Caco-2 (cell line): ENCODE measurements at places on chromosomes 4 and X.
A peak's percentile ranks its signal among the peaks of the same experiment; 100 is the strongest.

GRCh38 chr4:139521754-139522401 lies 34.1 kb downstream of the SETD7 start:
- H3K36me3 ChIP-seq: no peaks in the 10 kb centered on the region
- DNase-seq: no peak

DNA sequence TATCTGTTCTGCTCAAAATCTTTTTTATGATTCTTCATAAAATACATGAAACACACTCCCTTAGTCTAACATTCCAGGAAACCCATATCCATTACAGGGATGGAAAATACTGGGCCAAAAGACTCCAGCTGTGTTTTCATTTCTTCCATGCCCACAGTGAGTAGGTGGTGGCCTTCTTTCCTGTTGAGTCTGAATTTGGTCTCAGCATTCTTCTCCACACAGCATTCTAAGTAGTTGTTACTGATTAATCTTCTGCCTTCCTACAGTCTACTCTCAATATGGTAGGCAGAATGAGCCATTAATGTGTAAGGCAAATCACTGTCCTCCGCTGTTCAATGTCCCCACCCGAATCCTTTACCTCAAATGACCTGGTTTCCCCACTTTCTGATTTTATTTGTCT lies 370.6 kb upstream of the RPS6KA3 start:
- DNase-seq: no peak
- no peak overlapping the region for H3K4me3 ChIP-seq
- H3K27me3 ChIP-seq: no peaks in the 10 kb centered on the region
- H3K4me1 ChIP-seq: no peaks in the 10 kb centered on the region
- H3K27ac ChIP-seq: no peak overlapping the region
- no peaks in the 10 kb centered on the region for H3K36me3 ChIP-seq

GRCh38 chr4:188214861-188215260 lies 75.6 kb downstream of the TRIML1 start:
- no peak for DNase-seq
- H3K36me3 ChIP-seq: no peaks in the 10 kb centered on the region
- H3K4me1 ChIP-seq: 0 out of 2 replicates have a peak, but pooled peaks cover 5% of the 10 kb centered on the region
- H3K27ac ChIP-seq: no peak overlapping the region
- H3K4me3 ChIP-seq: no peak overlapping the region

- no peak overlapping the region for H3K27ac ChIP-seq
- DNase-seq: no peak
- no peaks in the 10 kb centered on the region for H3K36me3 ChIP-seq
- H3K4me3 ChIP-seq: no peak overlapping the region
Measured at GRCh38 chrX:55867708-55868107, 150.2 kb downstream of the RRAGB start.

DNA sequence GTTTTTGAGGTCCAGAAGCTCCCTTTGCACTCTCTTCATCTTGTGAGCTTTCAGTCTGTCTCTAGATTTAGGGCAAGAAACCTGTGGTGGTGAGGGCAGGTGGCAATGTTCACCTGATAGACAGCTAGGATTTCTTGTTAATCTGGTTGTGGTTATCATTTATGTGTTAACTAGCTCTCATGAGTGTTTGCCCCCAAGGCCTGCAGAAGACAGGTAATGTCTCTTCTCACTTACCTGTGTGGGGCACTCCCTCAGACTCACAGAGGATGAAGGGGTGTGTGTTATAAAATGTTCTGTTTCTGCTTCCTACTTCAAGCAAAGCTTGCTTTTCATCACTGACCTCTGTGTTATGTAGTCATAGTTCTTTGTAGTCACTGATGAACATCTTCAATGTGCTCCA lies 17.8 kb downstream of the EGF start:
- no peaks in the 10 kb centered on the region for H3K36me3 ChIP-seq
- no peaks in the 10 kb centered on the region for H3K4me1 ChIP-seq
- DNase-seq: no peak
- H3K27me3 ChIP-seq: no peaks in the 10 kb centered on the region
- no peak overlapping the region for H3K4me3 ChIP-seq

GRCh38 chr4:40058121-40058520 lies 1.5 kb downstream of the N4BP2 start:
- H3K4me1 ChIP-seq: peaks cover 5% of the 10 kb centered on the region; the same call in 1 of the 2 replicates
- H3K36me3 ChIP-seq: no peaks in the 10 kb centered on the region
- no peaks in the 10 kb centered on the region for H3K27me3 ChIP-seq
- no peak for DNase-seq

- no peaks in the 10 kb centered on the region for H3K4me1 ChIP-seq
- H3K27ac ChIP-seq: no peak overlapping the region
- H3K36me3 ChIP-seq: no peaks in the 10 kb centered on the region
- DNase-seq: no peak
Measured at GRCh38 chrX:74450803-74451449, 29.6 kb downstream of the SLC16A2 start.

DNA sequence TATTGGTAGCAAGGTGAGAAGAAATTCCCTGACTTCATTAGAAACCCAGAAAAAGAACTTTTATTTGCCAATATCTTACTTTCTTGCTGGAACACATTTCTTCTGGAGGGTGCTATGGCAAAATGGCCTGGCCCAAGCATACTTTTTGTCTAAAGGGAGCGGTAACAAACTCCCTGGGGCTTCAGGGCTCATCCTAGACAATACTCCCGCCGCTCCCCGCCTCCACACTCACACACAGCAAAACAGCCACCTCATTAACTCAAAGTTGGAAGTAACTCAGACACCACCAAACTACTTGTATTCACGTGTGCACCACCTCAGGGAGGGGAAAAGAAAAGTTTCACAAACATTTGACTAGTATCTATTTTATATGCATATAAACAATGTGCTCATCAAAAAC lies 75.7 kb downstream of the IGSF1 start:
- no peaks in the 10 kb centered on the region for H3K4me1 ChIP-seq
- no peak overlapping the region for H3K27ac ChIP-seq
- no peak for DNase-seq
- H3K27me3 ChIP-seq: no peaks in the 10 kb centered on the region
- no peak overlapping the region for H3K4me3 ChIP-seq

DNA sequence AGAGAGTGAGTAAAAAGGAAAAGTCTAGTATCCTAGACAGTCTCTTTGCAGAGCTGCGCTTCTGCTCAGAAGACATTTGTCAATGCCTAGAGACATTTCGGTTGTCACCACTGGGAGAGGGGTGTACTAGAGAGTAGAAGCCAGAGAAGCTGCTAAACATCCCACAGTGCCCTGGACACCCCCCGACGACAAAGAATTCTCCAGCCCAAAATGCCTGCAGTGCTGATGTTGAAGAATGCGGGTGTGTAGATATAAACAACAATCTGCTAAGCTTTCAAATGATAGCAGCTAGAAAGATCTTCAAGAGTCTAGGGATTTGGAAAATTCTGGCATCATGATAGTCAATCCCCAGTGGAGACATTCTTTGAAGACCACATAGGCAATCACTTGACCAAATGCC lies 90.1 kb downstream of the PALLD start:
- H3K27ac ChIP-seq: no peak overlapping the region
- no peaks in the 10 kb centered on the region for H3K27me3 ChIP-seq
- no peak for DNase-seq
- H3K36me3 ChIP-seq: no peaks in the 10 kb centered on the region
- H3K4me3 ChIP-seq: no peak overlapping the region

DNA sequence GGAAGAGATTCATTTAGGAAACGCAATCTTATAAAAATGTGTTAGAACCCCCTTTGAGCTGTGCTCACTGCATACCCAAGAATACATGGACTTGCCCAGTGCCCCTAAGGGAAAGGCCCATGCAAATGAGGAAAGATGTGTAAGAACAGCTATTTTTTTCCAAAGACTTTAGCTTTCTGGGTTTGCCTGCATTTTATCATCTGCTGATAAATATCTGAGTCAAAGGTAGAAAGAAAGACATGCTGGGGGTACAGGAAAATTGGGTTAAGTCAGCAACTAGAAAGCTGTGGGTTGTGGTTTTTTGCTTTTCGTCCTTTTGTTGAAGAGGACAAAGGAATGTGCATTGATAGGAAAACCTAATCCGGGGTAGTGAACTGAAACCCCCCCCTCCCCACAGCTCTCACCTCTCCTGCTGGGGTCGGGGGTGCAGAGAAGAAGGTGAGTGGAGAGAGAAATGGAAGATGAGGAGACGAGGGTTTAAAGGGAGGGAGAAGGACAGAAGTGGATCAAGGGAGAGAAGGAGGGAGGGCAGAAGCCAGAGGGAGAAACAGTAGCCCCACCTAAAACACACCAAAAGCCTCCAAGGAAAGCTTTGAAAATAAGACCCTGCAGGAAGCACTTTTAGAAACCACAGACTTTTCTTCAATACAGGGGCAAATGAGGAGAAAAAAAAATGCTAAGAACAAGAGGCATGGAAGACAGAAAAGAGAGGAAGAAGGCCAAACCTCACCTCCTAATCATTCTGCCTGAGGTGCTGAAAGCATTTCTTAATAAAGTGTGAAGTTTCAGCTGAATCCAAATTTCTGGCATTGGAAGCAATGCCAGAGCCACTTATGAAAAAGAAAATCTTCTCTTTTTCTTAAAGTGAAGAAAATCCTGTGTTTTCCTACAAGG lies 49.3 kb downstream of the KDR start:
- H3K4me1 ChIP-seq: no peaks in the 10 kb centered on the region
- H3K27me3 ChIP-seq: no peaks in the 10 kb centered on the region
- H3K36me3 ChIP-seq: no peaks in the 10 kb centered on the region
- no peak for DNase-seq
- no peak overlapping the region for H3K27ac ChIP-seq

DNA sequence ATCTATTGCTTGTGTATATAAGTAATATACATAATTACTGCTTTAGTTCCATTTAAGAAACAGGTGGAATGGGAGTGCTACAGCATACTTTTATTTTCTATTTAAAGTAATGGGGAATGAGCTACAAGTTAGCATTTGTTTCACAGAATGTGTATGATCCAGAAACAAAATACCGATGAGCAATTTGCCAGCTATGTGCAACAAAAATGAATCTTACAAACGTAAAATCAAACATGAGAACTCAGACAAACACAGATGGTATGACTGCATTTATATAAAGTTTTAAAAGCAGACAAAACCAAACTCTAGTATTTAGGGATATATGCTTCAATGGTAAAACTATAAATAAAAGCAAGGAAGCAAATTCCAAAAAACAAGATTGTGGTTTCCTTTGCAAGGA lies 141.7 kb downstream of the PAPSS1 start:
- H3K4me1 ChIP-seq: no peaks in the 10 kb centered on the region
- no peaks in the 10 kb centered on the region for H3K36me3 ChIP-seq
- no peak for DNase-seq
- H3K27ac ChIP-seq: no peak overlapping the region
- H3K27me3 ChIP-seq: no peaks in the 10 kb centered on the region

DNA sequence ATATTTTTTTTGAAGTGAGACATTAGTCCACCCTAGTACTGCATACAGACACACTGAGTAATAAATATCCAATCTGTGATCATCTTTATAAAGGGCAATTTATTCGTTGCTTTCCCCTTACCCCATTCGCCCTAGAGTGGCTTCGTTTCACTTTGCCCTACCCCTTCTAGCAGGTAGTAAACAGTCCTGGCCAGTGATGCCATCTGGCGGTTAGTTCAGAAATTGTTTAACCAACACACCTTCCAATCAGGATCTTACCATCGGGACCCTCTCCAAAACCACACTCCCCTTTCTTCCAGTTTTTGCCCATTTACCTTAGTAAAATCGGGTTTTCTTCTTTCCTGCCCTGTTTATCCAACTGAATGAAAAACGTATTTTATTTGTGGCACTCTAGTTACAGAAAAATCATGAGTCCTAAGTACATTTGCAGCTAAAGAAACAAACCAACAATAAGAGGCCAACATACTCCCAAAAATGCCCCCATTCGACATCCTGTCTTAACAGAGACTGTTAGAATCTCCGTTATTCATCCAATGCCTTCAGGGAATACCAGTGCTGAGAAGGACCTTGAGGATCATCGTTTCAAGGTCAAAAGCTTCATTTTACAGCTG lies 2.2 kb downstream of the PPA2 start:
- DNase-seq: peak; percentile 69
- peaks cover under 1% of the 10 kb centered on the region; the same call in 1 of the 2 replicates for H3K36me3 ChIP-seq

DNA sequence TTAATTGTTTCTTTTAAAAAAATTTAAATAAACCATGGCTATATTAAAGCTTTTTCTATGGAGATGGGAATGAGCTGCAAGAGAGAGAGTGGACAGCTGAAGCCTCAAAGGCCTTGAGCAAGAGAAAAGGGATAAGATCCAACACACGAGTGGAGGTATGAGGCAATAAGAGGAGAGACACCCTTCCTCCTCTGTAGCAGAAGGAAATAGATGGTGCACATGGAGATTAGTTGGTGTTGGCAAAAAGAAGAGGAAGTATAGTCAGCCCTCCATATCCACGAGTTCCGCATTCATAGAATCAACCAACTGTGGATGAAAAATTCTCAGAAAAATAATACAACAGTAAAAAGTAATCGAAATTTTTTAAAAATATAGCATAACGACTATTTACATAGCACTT lies 3.2 kb downstream of the CXorf38 start:
- no peaks in the 10 kb centered on the region for H3K27me3 ChIP-seq
- no peak for DNase-seq
- no peak overlapping the region for H3K27ac ChIP-seq
- H3K4me3 ChIP-seq: no peak overlapping the region
- H3K36me3 ChIP-seq: no peaks in the 10 kb centered on the region

- no peak overlapping the region for H3K4me3 ChIP-seq
- peaks cover 18% of the 10 kb centered on the region for H3K4me1 ChIP-seq
- no peak for DNase-seq
- no peaks in the 10 kb centered on the region for H3K27me3 ChIP-seq
- no peak overlapping the region for H3K27ac ChIP-seq
Measured at GRCh38 chrX:63917296-63917695, 132.3 kb upstream of the ARHGEF9 start.

DNA sequence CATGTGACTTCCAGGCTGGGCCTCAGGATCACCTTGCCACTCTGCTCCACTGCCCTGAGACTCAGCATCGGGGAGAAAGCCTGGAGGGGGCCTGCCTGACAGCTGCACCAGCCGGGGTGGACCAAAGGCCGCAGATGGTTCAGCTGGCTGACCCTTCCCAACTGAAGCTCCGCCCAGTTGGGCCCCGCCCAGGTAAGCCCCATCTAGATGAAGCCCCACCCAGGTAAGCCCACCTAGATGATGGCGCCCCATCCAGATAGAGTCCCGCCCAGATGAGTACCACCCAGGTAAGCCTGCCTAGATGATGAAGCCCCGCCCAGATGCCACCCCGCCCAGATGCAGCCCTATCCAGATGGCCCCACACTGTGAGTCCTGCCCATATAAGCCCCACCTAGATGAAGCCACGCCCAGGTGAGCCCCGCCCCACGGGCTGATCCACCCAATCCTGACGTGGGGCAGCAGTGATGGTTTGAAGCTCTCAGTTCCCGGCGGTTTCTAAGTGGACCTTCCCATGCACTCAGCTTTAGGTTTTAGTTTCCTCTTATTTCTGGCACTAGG lies 10.0 kb downstream of the ZFYVE28 start:
- no peaks in the 10 kb centered on the region for H3K36me3 ChIP-seq
- peaks cover 19% of the 10 kb centered on the region for H3K4me1 ChIP-seq
- H3K27me3 ChIP-seq: no peaks in the 10 kb centered on the region
- DNase-seq: peak; percentile 45

GRCh38 chr4:61200187-61200915 lies at the start of gene ADGRL3:
ADGRL3 (plus strand) TSS chr4:61200326.
- H3K4me1 ChIP-seq: peaks cover 21% of the 10 kb centered on the region
- H3K27ac ChIP-seq: peak within 1 kb of the TSS; percentile 14
- no peak within 1 kb of the TSS for H3K4me3 ChIP-seq
